Activated CD4-positive, alpha-beta T cell treated with anti-CD3 and anti-CD28 coated beads, Interleukin-2, Interleukin-6, amounts not matched to agents 100 ng/mL and 50 ng/mL, durations not matched to agents 16 hours and 8 hours (primary cell): ENCODE measurements at places on chromosomes 2 and 18.

DNA sequence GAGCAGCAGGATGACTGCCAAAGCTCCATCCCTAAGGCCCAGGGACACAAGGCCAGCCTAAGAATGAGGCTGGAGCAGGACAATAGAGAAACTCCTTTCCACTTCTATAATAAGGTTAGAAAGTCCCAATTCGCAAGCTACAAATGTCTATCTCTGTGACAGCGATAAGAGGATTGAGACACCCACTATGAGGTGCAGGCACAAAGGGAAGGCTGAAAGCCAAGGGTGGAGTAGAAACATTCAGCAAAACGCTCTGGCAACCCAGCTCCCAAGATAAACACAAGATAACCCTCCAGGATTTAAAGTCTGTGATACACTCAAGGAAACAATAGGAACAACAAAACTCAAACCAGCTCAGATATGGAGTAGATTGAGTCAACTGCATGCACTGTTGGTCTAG lies 418.0 kb upstream of the UBE2E3 start:
- no peak for DNase-seq

GRCh38 chr2:75456825-75457224 lies 103.9 kb downstream of the EVA1A start:
- no peak for DNase-seq

GRCh38 chr2:207885010-207885409 lies 115.3 kb upstream of the FZD5 start:
- DNase-seq = no peak

DNA sequence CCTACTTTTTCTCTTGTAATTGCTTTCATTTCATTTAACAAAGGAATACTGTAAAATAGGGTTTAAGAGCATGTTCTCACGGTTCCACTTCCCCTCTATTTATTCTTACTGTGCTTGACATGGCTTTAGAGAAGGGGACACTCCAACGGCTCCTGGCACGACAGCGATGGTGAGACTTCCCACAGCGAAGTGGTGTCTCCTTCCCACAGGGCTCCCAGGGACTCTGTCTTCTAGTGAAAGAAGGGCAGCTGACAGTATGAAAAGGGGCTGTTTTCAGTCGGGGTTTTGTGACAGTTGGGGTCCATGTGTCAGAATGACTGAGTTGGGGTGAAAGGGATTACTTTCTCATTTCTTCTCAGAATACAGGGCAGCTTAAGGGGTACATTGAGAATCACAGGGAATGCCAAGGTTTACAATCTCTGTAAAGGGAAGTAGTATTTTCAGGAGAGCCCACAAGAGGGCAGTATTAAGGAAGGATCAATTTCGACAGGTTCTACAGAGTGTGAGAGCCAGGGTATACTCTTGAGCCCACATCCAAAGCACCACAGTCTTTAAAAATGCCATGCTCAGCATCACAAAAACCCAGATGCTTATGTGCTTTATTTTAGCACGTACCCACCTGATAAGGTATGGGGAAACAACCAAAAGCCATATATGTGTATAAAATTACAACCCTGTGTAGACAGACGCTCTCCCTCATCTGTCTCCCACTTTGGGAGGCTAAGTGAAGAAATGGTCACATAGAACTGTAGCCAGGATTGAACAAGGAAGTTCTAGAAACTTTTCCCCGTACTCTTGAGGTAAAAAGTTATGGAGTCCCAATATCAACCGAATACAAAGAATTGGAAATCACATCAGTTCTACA lies 31.3 kb upstream of the RAPGEF4 start:
- DNase-seq = peak; percentile 21

- peak; percentile 30 for DNase-seq
Observed at GRCh38 chr2:169933124-169933711, 106.0 kb downstream of the UBR3 start.

DNA sequence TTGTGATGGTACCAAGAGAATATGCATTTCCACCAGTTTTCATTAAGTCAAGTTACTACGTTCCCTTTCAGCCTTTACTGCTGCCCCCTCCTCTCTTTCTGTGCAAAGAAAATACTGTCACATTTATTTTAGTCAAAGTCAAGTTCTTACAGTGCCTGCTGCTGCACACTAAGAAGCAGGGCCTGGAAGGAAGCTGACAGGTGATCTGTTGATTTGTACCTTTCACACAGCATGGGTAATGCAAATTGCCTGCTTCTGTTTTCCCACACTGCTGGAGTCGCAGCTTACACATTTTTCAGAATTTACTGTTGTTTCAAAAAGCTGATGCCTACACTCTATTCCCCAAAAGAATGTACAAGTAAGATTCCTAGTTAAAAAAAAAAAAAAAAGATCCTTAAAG lies 48.7 kb upstream of the CD226 start:
- DNase-seq = no peak

DNA sequence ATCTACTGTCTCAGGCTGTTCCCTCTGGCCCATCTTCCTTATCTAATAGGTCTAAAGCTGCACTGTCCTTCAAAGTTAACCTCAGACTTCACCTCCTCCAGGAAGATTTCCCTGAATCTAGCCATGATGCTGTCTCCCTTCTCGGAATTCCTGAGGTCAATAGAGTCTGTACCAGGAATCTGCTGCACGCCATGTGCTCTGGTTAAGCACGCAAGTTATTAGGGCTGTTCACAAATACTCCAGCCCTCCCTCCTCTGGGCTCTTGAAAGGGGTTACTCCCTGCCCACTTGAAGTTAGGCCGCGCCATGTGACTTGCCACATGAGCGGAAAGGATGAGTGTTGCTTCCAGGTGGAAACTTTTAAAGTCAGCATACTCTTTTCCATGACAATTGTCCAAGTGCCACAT lies 43.6 kb downstream of the MCFD2 start:
- DNase-seq = no peak

DNA sequence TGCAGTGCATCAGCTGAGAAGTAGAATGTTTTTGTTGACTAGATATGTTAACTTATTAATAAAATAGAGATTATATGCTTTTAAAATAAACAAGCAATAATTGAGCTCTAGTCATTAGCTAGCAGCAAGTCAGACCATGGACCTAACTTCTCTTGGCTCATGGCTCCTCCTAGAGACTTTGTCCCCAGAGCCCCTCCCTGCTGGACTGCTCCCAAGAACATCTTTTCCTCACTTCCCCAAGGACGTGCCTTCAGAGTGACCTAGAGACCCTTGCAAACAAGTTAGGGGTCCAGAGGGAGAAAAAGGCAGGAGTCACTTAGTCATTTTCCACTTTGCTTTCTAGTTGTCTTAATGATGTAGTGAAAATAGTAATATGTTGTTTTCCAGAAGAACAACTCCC lies 312.5 kb upstream of the NRP2 start:
- no peak for DNase-seq

- no peak for DNase-seq
Observed at GRCh38 chr2:62016957-62017356, 111.5 kb downstream of the COMMD1 start.
